ENCODE measurements at places on chromosomes 1 and 21. TPM values are rescaled to one million over a fixed set of nuclear protein-coding genes. Genes with fewer than 3 reads are reported as not detected.

CSDE1 gene
- total RNA-seq = 320 TPM

PIGR gene
- 0.33 TPM for total RNA-seq

HFM1 gene
- total RNA-seq = 15.1 TPM

PROK1 gene
- total RNA-seq = 0.30 TPM

DNA sequence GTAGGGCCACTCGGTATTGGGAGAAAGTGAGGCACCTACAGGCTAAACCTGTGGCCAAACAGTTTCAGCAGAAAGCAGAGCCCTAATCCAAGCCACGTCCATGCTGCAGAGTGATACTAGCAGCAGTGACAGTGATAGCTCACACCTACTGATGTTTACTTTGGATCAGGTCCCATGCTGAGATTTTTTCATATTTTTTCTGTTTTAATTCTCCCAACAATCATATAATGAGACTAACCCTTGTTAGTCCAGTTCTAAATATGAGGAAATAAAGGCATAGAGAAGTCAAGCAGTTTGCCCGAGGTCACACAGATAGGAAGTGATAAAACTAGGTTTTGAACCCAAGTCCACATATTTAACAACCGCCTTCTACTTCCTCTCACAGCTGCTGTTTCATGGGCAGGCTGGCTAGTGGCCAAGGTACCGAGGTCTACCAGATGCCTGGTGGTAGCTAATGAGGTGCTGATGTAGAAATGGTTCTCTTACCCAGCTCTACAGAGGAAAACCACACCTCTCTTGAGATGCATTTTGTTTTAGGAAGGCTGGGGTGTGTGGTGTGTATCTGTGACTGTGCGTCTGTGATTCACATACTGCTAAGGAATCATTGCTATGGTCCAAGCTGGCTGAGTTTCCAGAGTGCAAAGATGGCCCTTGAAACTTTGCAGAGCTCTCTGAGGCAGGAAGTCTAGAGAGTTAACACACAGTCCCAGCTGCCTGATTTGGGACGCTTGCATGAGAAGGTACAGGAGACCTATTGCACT lies 80.3 kb upstream of the ARTN start:
- DNase-seq = peak; percentile 47

DNA sequence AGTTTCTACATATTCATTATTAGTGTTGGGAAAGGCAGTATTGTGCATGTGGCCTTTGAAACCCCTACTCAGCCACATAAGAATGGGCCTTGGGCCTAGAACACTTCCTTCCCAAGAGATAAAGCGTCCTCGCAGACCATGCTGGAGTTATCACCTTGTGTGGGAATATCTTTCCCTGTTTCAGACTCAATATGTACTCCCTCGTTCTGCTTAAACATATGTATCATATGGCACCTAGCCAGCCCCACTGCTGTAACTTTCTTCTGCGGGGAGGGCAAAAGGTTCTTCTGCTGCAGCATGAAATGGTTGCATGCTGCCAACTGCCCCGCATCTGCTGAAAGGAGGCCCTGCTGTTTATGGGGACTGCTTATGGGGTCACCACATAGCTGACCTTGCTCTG lies 92.0 kb downstream of the CRB1 start:
- no peak for DNase-seq

DNA sequence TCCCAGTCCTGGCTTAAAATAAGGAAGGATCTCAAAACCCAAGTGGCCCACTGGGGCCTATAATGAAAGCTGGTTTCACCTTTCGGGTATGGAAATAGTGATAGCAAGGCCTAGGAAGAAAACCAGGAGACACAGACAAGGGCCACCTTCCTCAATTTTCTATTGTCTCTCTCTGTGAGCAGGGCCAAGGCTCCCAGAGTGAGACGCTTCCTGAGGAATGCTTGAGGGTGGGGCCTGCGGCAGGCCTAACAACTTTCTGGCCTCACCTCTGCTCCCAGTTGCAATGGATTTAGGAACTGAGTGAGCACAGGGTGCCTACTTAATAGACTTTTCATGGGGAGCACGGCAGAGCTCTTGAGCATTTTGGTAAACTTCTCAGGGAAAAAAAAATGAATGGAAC lies 300.9 kb downstream of the ASTN1 start:
- no peak for DNase-seq

DNA sequence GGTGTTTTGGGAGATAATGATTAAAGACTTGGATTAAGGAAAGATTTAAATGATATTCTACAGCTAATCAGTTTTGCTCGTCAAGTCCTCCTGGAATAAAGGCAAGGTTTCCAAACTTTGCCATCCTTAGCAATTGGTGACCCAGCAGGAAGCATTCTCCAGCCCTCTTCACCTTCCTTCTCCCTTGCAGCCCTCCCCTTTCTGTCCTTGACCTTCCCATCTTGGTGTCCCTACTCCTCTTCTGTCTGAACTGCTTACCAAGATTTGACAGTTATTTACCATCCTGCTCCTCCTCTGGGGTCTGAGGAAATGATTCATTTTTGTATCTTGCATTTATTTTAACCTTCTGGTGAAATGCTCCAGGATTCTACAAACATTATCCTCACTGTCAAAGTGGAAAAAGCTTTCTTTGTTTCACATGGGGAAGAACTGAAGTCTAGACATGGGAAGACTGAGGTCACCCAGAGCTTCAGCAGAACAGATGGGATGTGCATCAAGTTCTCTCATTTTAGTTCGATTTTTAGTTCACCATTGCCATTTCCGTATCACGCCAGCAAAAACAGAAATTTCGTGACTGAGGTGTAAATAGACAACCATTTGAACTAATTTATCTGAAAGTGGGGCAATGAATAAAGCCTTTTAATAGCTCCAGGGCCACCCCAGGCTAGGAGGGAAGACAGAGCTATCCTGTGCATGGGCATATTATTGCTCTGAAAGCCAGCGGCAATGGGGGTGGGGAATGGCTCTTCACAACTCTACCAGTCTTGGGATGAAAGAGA lies 504.4 kb upstream of the PLXNA2 start:
- no peak for DNase-seq

GRCh38 chr1:170075186-170075585 lies 691 bp upstream of the KIFAP3 start:
- DNase-seq = no peak

DNA sequence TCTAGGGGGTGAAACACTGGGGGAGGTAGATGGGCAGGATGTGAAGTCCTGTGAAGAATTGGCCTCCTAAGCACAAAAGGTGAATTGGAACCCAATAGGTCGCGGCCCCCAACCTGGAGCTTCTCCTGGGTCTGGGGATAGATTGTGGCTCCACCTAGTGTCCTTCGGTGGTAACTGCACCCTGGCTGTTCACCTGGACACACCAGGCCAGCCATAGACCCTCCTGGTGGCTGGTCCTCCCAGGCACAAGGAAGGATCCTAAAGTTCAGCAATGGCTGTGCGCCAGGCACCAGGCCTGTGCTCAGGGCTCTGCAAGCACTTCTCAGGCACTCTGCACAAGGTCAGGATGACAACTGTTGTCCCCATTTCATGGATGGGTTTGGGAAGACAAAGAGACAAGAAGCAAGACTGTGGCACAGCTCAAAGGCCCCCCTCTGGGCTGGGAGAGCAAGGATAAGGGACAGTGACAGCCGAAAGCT lies 13.5 kb downstream of the ESPN start:
- peak; percentile 72 for DNase-seq

GRCh38 chr1:29682919-29683295 lies 446.6 kb downstream of the PTPRU start:
- peak; percentile 89 for DNase-seq

- peak; percentile 41 for DNase-seq
Measured at GRCh38 chr1:18723701-18724411, 93.2 kb downstream of the PAX7 start.

- DNase-seq = no peak
Measured at GRCh38 chr1:206005778-206006180, 2.6 kb upstream of the RAB7B start.

DNA sequence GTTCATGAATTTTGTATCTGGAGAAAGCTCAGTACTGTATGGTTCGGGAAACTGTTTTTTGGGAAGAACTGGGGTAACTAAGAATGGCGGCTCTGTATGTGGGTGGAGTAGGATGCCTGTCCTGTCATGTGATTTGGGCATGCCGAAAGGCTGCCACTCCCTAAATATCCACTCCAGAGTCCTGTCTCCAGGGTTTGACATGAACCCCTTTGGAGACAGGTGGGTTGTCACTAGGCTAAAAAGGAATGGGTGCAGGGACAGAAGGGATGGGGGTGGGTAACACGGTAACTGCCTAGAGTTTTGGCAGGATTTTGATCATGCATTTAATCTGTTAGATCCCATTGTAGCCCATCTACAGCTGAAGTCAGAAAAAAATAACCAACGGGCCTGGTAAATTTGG lies 150.1 kb downstream of the KCNJ6 start:
- DNase-seq = no peak

DNA sequence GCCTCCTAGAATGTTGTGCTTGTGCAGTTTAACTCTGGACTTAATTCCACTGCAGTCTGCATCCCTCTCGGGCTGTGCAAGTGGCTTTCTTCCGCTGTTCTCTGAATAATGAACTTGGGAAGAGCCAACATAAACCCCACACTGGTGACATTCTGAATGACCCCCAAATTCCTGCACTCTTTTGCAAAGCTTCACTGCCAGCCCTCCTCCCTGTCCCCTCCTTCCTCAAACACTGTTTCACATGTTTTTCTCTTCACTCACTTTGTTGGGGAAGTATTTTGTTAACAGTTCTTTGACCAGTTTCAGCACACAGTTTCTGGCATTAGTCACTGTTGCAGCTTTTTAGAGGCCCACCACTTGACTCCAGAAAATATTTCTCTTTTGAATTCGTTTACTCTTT lies 39.7 kb downstream of the GNG12 start:
- DNase-seq = peak; percentile 74

DNA sequence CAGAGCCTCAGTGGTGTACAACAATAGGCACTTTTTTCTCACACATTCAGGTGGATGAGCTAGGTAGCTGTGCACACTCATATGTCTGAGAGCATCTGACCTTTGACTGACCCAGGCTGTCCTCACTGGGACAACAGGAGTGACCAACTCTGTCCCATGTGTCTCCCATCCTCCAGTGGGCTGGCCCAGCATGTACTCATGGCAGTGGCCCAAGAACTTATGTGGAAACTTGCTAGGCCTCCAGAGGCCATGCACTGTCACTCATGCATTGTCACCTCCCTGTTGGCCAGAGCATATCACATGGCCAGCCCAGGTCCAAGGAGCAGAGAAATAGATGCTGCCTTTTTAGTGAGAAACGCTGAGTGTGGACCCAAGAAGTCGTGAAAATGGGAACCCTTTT lies 158.8 kb downstream of the IGSF21 start:
- DNase-seq = no peak

DNA sequence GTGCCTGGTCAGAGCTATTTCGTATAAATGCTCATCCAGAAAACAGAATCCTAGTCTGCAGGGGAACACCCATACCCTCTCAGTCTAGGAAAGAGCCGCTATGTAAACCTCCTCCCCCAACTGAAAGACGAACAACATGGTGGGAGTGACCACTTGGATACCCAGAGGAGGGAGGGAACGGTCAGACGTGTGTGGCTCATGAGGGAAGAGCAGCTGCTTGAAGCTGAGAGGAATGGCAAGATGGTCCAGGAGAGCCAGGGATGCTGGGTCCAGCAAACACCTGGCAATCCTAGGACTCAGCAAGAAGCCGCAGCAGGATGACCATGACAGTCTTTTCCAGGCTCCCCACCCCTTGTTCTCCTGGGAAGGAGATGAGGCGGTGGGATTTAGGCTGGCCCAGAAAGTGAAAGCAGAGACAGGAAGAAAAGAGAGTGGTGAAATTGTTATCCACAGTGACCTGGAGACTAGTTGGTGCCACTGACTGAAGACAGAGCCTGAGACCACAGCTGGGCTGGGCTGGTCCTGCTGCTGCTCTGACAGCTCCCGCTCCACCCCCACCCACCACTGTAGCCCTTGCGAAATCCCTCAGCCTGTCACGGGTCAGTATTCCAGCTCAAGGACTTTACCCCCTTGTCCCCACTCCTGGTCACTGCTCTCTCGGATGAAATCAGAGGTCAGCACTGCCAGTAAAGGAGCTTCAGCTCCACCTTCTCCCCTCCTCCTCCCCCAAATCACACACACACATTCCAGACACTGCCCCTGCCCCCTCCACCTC lies 3.6 kb downstream of the CERS2 start:
- no peak for DNase-seq

DNA sequence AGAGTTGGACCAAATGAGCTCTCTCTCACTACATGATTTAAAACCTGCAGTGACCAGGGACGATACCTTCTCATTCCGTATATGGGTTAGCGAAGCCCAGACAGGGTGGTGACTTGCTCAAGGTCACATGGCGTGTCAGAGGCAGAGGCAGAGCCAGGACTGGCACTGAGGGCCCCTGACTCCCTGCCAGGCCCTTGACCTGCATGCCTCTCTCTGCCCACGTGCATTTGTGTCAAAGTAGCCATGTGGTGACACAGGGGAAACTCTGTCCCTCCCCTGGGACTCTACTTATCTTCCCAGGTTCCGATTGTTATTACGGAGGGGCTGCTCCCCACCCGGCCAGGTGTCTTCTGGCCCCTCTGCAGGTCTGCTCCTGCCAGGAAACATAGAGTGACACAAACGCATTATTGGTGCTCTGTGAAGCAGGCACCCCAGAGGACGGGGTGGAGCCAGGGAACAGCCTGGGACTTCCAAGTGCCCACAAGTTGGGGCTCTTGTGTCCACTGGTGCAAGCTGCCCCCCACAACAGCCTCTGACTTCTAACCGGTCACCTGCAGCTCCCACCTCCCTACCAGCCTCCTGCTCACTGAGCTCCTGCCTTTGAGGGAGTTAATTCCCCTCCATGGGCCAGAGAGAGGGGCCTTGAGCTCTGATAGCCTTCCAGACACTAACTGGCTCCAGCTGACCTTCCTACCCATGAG lies 7.3 kb upstream of the TINAGL1 start:
- DNase-seq = no peak

GRCh38 chr1:84972377-84972987 lies 24.4 kb downstream of the MCOLN2 start:
- DNase-seq = no peak

- no peak for DNase-seq
Measured at GRCh38 chr1:28882009-28882628, 32.2 kb upstream of the EPB41 start.

- DNase-seq = no peak
Measured at GRCh38 chr1:234999513-234999940, 129.1 kb downstream of the TOMM20 start.

GRCh38 chr1:90387805-90388204 lies 329.3 kb downstream of the BARHL2 start:
- no peak for DNase-seq
